ENCODE measurements at places on chromosomes 3 and 15.

- DNase-seq, result no peak
Observed at GRCh38 chr3:56769116-56769707, 32.5 kb downstream of the ARHGEF3 start.

- DNase-seq, result no peak
Observed at GRCh38 chr3:27844052-27844675, 122.0 kb upstream of the EOMES start.

GRCh38 chr3:38610436-38610835 is 39.1 kb downstream of the SCN5A start:
- DNase-seq, result no peak

DNA sequence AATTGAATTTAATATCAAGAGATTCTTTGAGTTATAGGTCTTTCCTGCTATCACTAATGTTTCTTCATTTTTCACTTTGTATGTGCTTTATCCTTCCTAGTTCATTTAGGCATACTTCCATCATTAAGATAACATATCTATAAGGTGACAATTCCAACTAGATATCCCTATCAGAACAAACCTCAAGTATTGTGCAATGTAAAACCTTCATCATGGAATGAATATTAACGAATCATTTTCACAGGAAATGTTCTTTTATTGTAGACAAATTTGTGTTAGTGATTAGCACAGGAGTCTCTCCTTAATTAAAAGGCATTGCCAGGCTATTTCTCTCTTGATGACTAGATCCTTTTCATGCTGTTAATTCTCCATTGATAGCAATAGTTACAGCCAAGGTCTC is 236.5 kb upstream of the MME start:
- no peak for DNase-seq

- DNase-seq, result no peak
Observed at GRCh38 chr3:181755959-181756358, 44.2 kb downstream of the SOX2 start.

Data from activated CD4-positive, alpha-beta T cell treated with anti-CD3 and anti-CD28 coated beads, Interleukin-2, amount 50 U/mL, for 24 hours (primary cell).